ENCODE measurements at places on chromosomes 2 and 18.
A peak's percentile ranks its signal among the peaks of the same experiment; 100 is the strongest.

GRCh38 chr2:71449343-71449742, 4.0 kb upstream of the DYSF start:
- no peak for DNase-seq

GRCh38 chr2:120313695-120314615, 32.0 kb upstream of the INHBB start:
- no peak for DNase-seq

- DNase-seq = peak; percentile 23
Observed at GRCh38 chr18:25052511-25052921, 299.4 kb downstream of the ZNF521 start.

- DNase-seq = no peak
Observed at GRCh38 chr2:160890667-160891352, 269.4 kb upstream of the TANK start.

DNA sequence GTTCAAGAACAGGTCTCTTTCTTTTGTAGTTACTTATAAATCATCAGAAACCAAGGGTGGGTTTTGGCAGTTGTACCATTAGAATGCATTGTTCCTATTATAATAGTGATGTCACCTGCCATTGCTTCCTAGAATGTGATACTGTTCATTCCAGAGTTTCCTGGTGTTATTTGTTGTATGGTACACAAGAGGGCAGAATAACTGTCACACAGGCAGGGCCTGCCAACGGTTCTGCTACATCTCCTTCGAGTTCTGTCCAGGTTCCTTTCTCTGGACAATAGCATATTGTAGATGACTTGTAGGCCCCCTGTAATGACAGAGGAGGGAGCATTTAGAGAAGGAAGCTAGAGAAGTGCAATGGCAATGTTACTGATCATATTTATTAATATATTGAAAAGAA, 98.3 kb downstream of the KLHL14 start:
- no peak for DNase-seq

DNA sequence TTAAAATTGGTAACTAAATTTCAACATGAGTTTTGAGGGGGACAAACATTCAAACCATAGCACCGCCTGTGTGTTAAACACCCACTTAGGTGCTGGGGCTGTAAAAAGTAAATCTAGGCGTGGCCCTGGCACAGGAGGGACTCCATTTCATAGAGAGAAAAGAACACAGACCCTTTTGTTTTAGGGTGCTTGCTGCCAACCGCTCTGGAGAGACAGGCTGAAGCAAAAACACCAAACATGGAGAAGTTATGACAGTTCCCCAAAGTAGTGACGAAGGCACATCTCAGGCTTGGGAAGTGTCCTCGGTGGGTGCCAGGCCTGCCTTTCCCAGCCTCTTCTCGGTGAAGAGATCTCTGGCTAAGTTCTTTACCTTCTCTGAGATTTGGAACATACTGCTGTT, 5.1 kb downstream of the ACTG2 start:
- no peak for DNase-seq

DNA sequence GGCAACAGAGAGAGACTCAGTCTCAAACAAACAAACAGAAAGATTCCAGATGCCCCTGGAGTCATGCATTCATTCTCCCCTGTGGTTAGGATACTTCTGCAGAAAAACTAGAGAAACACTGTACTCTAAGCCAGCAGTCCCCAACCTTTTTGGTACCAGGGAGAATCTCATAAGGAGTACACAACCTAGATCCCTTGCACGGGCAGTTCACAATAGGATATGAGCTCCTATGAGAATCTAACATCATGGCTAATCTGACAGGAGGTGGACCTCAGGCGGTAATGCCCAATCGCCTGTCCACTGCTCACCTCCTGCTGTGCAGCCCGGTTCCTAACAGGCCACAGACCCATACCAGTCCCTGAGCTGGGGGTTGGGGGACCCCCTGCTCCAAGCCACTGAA, 18.3 kb downstream of the PSME4 start:
- no peak for DNase-seq

DNA sequence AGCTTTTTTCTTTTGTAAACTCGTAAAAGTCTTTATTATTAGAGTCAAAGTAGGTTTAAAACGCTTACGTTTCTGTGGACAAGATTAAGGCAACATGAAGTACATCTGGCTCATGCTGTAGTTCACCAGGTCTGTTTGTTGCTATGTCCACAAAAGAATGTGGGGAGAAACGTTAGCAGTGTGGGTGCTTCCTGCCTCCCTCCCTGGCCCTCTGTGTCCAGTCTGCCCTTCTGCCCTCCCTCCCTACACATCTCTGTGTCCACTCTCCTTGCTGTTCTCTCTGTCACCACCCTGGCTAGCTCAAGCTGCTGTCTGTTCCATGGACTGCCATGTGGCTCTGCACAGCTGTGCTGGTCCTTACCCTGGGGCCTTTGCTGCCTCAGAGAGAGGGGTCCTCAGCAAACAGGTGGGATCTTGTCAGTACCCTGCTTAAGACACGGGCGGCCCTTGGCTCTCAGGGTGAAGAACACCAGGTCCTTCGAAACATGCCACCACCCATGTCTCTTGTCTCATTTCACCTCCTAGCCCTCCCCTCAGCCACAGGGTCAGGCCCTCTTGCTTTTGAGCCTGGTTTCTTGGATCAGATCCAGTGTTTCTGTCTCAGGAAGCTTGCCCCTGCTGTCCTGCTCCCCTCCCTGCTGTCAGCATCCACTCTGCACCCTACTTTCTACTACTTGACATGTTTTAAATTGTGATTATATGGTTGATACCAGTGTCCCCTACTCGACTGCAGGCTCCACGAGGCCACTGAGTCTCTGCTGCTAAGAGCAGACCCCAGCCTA, 79.2 kb downstream of the LIMS1 start:
- DNase-seq = no peak

DNA sequence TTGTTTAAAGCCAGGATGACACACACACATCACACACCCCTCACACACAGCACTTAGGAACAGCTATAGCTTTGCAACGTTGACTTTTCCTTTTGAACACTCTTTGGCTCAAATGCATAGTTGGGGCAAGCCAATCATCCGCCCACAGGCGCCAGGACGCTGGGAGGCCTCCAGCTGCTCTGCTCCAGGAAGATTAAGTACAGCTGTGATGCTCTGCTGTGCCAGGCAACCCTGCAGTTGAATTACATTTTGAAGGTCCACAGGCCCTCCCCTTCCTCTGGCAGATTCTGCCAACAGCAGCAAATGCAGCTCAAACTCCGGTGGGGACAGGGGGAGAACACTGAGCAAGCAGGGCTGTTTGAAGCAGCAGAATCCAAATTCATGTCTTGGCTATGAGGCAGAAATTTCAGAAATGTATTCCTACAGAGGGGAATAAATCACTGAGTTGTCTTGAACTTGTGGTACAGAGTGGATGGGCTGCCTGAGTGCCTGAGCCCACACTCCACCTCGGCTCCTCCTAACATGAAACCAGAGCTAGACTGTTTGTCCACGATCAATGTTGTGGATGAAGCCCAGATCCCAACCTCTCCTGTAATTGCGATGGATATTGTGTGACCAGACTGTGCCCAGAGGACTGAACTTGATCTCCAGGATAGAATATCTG, 86.5 kb upstream of the PPP1CB start:
- DNase-seq = peak; percentile 82

GRCh38 chr2:210584834-210585233, 28.4 kb downstream of the CPS1 start:
- no peak for DNase-seq

GRCh38 chr2:7620255-7620654, 703.0 kb downstream of the RNF144A start:
- DNase-seq = peak; percentile 1

DNA sequence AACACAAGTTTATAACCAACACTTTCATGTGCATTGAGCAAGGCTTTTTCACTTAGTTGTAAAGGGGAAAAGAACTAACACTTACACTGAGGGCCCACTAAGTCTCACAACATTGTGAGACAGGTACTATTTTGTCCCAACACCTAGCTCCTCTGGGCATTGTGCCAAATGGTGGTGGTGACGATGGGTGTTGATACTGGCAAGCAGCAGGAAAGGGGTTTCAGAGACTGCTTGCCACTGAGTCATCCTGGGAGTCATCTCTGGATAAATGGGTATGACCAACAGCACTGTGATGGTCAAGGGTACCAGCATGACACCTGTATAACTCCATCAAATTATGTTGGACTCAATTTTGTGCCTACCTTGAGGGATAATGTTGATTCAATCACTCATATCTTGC, 138.8 kb upstream of the ITGA6 start:
- no peak for DNase-seq

- no peak for DNase-seq
Observed at GRCh38 chr18:24853076-24853475, 392.6 kb downstream of the HRH4 start.

GRCh38 chr2:205290299-205290698, 392.0 kb upstream of the NRP2 start:
- no peak for DNase-seq

GRCh38 chr18:7457262-7457661, 109.9 kb upstream of the PTPRM start:
- DNase-seq = no peak

DNA sequence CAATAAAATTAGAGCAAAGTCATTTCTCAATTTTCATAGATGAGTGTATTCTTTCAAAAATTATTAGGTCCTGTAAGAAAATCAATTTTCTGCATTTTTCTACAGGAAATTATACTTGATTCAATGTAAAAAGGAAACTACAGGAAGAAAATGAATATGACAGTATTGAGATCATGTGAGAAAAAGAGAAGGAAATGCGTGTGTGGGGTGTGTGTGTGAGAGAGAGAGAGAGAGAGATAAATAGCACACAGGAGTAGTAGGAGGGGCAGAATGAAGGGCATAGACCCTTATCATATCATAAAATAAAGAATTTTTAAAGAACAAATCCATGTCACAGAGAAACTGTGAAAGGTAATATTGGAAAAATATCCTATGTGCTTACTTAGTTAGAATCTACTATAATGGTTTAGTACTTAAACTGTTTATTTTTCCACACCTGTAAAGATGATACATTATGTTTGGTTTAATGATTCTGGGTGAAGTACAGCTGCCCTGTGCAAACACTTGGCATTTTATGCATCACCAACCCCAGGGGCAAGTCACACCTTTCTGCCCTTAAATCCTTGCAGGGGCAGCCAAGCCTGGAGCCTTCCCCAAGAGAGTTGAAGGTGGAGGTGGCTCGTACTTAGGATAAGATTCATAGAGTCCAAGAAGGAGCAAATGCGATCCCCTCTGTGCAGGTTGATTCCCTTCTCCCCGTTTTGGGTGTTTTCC, 276.4 kb downstream of the TGIF1 start:
- DNase-seq = no peak

DNA sequence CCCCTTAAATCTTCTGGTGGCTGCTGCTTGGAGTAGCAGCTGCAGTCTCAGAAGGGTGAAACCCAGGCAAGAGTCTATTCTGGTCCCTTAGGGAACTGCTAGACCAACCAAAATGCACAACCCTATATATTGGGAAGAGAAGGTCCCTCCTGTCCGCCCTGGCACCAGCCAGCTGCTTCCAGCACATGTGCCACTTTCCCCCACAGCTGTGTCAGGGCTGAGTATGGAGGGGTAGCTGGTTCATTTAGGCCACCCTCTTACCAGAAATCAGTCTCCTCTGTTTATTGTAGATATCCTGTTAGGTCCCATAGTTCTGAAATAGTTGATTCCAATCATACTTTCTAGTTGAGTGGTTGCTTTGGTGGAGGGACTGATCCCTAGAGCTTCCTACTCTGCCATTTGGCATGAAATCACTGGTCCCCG, 68.9 kb downstream of the BIRC6 start:
- DNase-seq = peak; percentile 82

- DNase-seq = peak; percentile 91
Observed at GRCh38 chr18:41938445-41938844, 16.6 kb upstream of the PIK3C3 start.

GRCh38 chr2:96485751-96486651, 19.2 kb downstream of the NEURL3 start:
- peak; percentile 76 for DNase-seq

GRCh38 chr2:120210270-120210693, 12.9 kb downstream of the TMEM185B start:
- DNase-seq = no peak

DNA sequence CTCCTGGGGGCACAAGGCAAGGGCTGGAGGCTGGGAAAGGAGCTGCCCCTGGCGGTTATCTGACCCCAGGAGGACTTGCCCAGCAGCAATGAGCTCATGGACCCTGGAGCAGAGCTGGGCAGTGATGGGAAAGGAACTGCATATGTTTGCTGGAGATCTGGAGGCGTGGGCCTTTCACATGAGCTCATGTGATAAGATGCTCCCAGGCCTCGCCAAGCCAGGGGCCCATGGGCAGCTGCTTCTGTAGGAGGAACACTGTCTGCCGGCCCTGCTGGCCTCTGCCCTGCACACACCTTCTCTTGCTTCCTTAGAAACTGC, 9.0 kb upstream of the NPPC start:
- DNase-seq = no peak

DNA sequence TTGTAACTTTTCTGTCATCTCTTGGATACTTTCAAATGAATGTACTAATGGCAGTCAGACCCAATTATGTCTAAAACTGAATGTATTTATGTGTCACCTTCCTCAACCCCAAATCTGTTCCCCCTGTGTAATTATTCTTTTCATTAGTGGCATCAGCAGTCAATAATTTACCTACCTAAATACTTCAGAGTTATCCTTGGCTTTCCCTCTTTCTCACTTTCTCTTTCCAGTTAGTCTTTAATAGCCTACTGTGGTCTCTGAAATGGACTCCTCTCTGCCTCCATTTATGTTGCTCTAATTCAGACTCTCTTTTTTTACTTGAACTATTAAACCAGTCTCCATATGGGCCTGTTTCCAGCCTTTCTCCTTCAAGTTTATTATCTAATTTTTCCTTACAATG, 21.0 kb downstream of the C18orf63 start:
- no peak for DNase-seq

DNA sequence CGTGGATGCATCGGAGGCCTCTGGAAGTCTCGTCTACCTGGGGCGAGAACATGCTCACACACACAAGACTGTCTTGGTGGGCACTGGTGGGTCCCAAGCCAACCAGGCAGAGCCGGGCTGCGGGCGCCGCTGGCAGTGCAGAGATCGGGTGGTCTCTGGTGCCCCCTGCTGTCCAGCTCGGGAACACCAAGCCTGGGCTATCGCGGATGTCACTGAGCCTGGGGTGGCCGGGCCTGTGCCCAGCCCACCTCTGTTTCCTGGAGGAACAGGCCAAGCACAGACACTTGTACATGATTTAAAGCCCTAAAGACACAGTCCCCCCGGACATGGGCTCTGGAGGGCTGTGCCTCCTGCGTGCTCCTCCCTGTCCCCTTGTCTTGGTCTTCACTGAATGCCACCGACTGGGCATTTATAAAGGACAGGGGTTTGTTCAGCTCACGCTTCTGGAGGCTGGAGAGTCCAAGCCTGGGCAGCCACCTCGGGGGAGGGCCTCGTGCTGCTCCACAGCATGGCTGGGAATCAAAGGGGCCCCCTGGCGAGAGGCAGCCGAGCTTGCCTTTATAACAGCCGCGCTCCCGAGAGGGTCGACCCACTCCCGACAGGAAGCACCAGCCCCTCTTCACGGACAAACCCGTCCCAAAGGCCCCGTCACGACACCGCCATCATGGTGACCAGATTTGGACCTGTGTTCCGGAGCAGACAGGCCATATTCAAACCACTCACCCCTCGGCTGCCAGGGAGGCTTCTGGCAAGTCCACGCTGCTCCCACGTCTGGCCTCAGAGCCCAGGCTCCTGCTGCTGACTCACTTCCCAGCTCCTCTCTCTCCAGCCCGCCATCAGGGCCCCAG, 3.6 kb upstream of the OTOS start:
- peak; percentile 32 for DNase-seq
